A549 treated with Hydrocortisone at 1 μM for 4 hours (cell line): ENCODE measurements at places on chromosomes 6 and 20. TPM values are rescaled to one million over a fixed set of nuclear protein-coding genes. Genes with fewer than 3 reads are reported as not detected.

Gene HIVEP2
- total RNA-seq = 2.1 to 5.0 TPM (median 3.6 TPM) in 5 replicates

Gene RIPOR3
- total RNA-seq = not detected in 5 replicates

Gene ZNF165
- total RNA-seq = 0.74 to 1.1 TPM (median 0.86 TPM) in 5 replicates

Gene IRAK1BP1
- total RNA-seq = 0.64 to 0.97 TPM (median 0.68 TPM) in 5 replicates

Gene PDE7B
- 0.62 to 0.73 TPM (median 0.63 TPM) in 5 replicates for total RNA-seq

Gene CBLN4
- not detected in 5 replicates for total RNA-seq

Gene GHRH
- total RNA-seq = not detected in 5 replicates

Gene NDUFAF4
- 23.3 to 54.0 TPM (median 49.6 TPM) in 5 replicates for total RNA-seq

Gene DPM1
- total RNA-seq = 67.4 to 87.6 TPM (median 73.0 TPM) in 5 replicates

Gene PBOV1
- not detected in 5 replicates for total RNA-seq

Gene ZSWIM1
- total RNA-seq = 4.6 to 7.2 TPM (median 5.9 TPM) in 5 replicates

Gene GPLD1
- 0.71 to 1.4 TPM (median 1.1 TPM) in 5 replicates for total RNA-seq

Gene HTR1B
- total RNA-seq = 0.13 to 0.25 TPM (median 0.18 TPM) in 5 replicates

Gene TXLNB
- not detected in 5 replicates for total RNA-seq

Gene VSTM2L
- total RNA-seq = 18.5 to 30.4 TPM (median 21.4 TPM) in 5 replicates

Gene SLC4A11
- 9.2 to 15.1 TPM (median 13.6 TPM) in 5 replicates for total RNA-seq

Gene TNNC2
- total RNA-seq = 0.13 to 0.28 TPM (median 0.23 TPM) in 4 of 5 replicates, not detected in the other

Gene CUL7
- 6.5 to 8.8 TPM (median 7.8 TPM) in 5 replicates for total RNA-seq

Gene ADGB
- total RNA-seq = not detected in 5 replicates

Gene SRMS
- 0.11 to 0.15 TPM (median 0.13 TPM) in 5 replicates for total RNA-seq

Gene LINC00237
- not detected in 5 replicates for total RNA-seq

Gene C6orf15
- 0.09 TPM in 1 of 5 replicates, not detected in the others for total RNA-seq

Gene ELOVL4
- total RNA-seq = 1.4 to 2.1 TPM (median 1.5 TPM) in 5 replicates

Gene TFB1M
- 7.4 to 9.6 TPM (median 8.9 TPM) in 5 replicates for total RNA-seq

Gene MOCS1
- 2.1 to 2.3 TPM (median 2.1 TPM) in 5 replicates for total RNA-seq

Gene ARMH2
- not detected in 5 replicates for total RNA-seq

Gene BPI
- not detected in 5 replicates for total RNA-seq

Gene NFATC2
- 6.7 to 8.6 TPM (median 8.2 TPM) in 5 replicates for total RNA-seq

Gene DNAH8
- not detected in 5 replicates for total RNA-seq

Gene MOCS3
- 5.9 to 6.9 TPM (median 6.2 TPM) in 5 replicates for total RNA-seq

Gene SLC16A10
- total RNA-seq = 0.29 to 0.70 TPM (median 0.53 TPM) in 5 replicates

Gene NOX3
- not detected in 5 replicates for total RNA-seq

Gene CYP24A1
- 58.6 to 103 TPM (median 91.3 TPM) in 5 replicates for total RNA-seq

Gene GJA10
- total RNA-seq = not detected in 5 replicates

Gene SLC22A2
- total RNA-seq = 0.05 to 0.18 TPM (median 0.05 TPM) in 3 of 5 replicates, not detected in the others

Gene C20orf141
- 0.28 to 0.69 TPM (median 0.53 TPM) in 5 replicates for total RNA-seq

Gene PRR18
- 0.06 to 0.30 TPM (median 0.15 TPM) in 5 replicates for total RNA-seq

Gene FNDC11
- 0.16 to 0.41 TPM (median 0.20 TPM) in 5 replicates for total RNA-seq

Gene PPIL6
- total RNA-seq = 2.9 to 3.8 TPM (median 3.1 TPM) in 5 replicates

Gene MAFB
- 0.13 to 0.44 TPM (median 0.15 TPM) in 5 replicates for total RNA-seq

Gene KHDC1L
- 0.24 to 0.75 TPM (median 0.35 TPM) in 3 of 5 replicates, not detected in the others for total RNA-seq

Gene TCP11
- not detected in 5 replicates for total RNA-seq

Gene SLC12A5
- total RNA-seq = 8.8 to 17.1 TPM (median 13.6 TPM) in 5 replicates

Gene GRIK2
- total RNA-seq = 0.29 to 0.47 TPM (median 0.36 TPM) in 5 replicates

Gene CST3
- total RNA-seq = 211 to 436 TPM (median 403 TPM) in 5 replicates

Gene NEU1
- total RNA-seq = 25.7 to 32.9 TPM (median 26.4 TPM) in 5 replicates

Gene ADGRF4
- 12.7 to 16.6 TPM (median 15.6 TPM) in 5 replicates for total RNA-seq

Gene STXBP5
- total RNA-seq = 13.1 to 19.8 TPM (median 16.2 TPM) in 5 replicates

Gene LHFPL5
- total RNA-seq = 0.09 to 0.15 TPM (median 0.12 TPM) in 3 of 5 replicates, not detected in the others

Gene PCED1A
- 19.7 to 28.2 TPM (median 26.6 TPM) in 5 replicates for total RNA-seq

Gene SNTA1
- 9.3 to 12.0 TPM (median 10.6 TPM) in 5 replicates for total RNA-seq

Gene HSPA1L
- total RNA-seq = 1.2 to 2.0 TPM (median 1.6 TPM) in 5 replicates

Gene SYCP2
- total RNA-seq = 0.15 to 0.91 TPM (median 0.30 TPM) in 5 replicates

Gene BPIFB2
- total RNA-seq = not detected in 5 replicates

Gene STK38
- total RNA-seq = 14.9 to 18.9 TPM (median 16.7 TPM) in 5 replicates

Gene COL9A3
- 0.33 to 0.70 TPM (median 0.55 TPM) in 5 replicates for total RNA-seq

Gene TAGAP
- not detected in 5 replicates for total RNA-seq

Gene PIM1
- total RNA-seq = 8.6 to 14.6 TPM (median 13.6 TPM) in 5 replicates

Gene TNXB
- 0.32 to 0.66 TPM (median 0.52 TPM) in 5 replicates for total RNA-seq

Gene FAM210B
- total RNA-seq = 10.9 to 12.8 TPM (median 11.3 TPM) in 5 replicates
